ENCODE measurements at places on chromosomes 3 and 15. TPM values are rescaled to one million over a fixed set of nuclear protein-coding genes. Genes with fewer than 3 reads are reported as not detected.

DNA sequence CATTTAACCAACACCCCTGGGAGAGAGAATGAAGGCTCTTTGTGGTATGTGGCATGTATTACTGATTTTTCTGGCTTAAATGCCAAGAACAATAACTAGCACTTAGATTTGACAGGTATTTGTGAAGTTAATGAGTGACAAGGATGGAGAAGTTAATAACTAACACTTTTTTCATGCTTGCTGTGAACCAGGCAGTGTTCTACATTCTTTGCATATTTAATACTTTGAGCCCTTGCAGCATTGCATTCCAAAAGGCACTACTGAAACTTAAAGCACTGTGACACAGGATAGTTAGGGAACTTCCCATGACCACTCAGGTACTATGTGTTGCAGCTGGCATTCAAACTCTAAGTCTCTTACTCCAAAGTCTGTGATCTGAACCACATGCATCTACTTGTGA is 650.6 kb downstream of the ZPLD1 start:
- H3K4me3 ChIP-seq, result no peak overlapping the region
- no peak overlapping the region for H3K27ac ChIP-seq
- no peaks in the 10 kb centered on the region for H3K4me1 ChIP-seq
- H3K27me3 ChIP-seq, result no peaks in the 10 kb centered on the region

ZIC4 gene
- total RNA-seq, result not detected

GRCh38 chr3:54665016-54665600 is 262.8 kb downstream of the LRTM1 start:
- H3K27ac ChIP-seq, result no peak overlapping the region
- peaks cover 6% of the 10 kb centered on the region for H3K4me1 ChIP-seq
- H3K4me3 ChIP-seq, result no peak overlapping the region
- no peak for DNase-seq
- no peaks in the 10 kb centered on the region for H3K27me3 ChIP-seq

GPR156 gene
- total RNA-seq, result not detected

DNA sequence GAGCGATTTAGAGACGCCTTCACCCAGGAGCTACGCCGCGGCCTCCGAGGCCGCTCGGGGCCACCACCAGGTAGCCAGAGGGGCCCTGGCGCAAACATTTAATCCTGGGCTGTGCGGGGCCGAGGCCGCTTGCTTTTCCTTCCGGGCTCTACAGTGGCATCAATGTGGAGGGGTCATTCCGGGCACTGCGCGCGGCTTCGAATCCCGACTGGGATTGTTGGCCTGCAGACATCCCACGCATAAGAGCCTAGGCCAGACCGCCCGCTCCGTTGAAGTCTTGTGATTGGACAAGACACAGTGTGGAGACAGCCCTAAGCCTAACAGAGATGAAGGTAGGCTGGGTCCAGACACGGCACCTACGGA is 568 bp upstream of the NCBP2 start:
- no peak for DNase-seq
- peak overlapping the region; percentile 91 for H3K4me3 ChIP-seq
- peak overlapping the region; percentile 90 for H3K27ac ChIP-seq
- peaks cover 26% of the 10 kb centered on the region for H3K36me3 ChIP-seq
- H3K4me1 ChIP-seq, result peaks cover 47% of the 10 kb centered on the region
- no peaks in the 10 kb centered on the region for H3K27me3 ChIP-seq

DNA sequence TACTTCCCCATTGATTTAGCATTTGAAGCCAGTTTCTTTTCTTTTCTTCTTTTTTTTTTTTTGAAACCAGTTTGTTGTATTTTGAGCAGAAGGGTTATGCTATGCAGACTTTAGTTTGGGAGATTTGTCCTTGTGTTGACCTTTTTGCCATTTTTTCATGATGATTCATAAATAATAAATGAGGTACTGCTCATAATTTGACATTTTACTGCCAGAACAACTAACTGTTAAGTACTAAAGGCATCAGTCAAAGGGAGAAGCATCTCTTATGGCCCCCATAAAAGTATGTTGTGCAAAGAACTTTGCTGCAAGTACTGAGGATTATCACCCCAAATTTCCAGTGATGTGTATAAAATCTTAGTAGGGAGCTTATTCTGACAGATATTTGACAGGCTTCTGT is 1.7 kb upstream of the GPR87 start:
- DNase-seq, result no peak
- H3K27me3 ChIP-seq, result no peaks in the 10 kb centered on the region
- H3K4me3 ChIP-seq, result no peak overlapping the region
- no peaks in the 10 kb centered on the region for H3K4me1 ChIP-seq
- H3K36me3 ChIP-seq, result no peaks in the 10 kb centered on the region
- no peak overlapping the region for H3K27ac ChIP-seq

- no peak overlapping the region for H3K4me3 ChIP-seq
- no peaks in the 10 kb centered on the region for H3K4me1 ChIP-seq
- peaks cover 76% of the 10 kb centered on the region for H3K36me3 ChIP-seq
- H3K27ac ChIP-seq, result no peak overlapping the region
Measured at GRCh38 chr3:142180761-142181362, 31.5 kb upstream of the TFDP2 start.

ERICH6 gene
- total RNA-seq, result 0.55 TPM

DNA sequence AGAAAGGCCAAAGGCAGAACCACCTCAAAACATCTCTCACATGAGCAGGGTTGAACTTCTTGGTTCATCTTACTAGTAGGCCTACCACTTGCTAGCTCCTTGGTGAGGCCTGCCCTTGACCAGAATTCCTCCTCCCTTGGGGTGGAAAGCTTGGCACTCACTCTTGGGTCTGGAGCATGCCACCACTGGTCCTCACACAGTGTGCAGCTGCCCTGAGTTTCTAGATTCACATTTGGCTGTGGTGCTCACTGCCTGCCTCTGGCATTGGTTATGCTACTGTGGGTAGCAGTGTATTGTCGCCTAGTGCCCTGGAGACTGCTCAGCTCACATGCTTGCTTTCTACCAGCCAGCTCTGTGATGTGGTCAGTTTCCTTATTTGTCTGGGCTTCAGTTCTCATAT is 23.7 kb downstream of the OXNAD1 start:
- H3K27ac ChIP-seq, result peak overlapping the region; percentile 81
- peaks cover 72% of the 10 kb centered on the region for H3K4me1 ChIP-seq
- H3K27me3 ChIP-seq, result no peaks in the 10 kb centered on the region
- no peak overlapping the region for H3K4me3 ChIP-seq

- no peak for DNase-seq
- no peak overlapping the region for H3K4me3 ChIP-seq
- H3K27ac ChIP-seq, result no peak overlapping the region
- H3K27me3 ChIP-seq, result no peaks in the 10 kb centered on the region
- no peaks in the 10 kb centered on the region for H3K4me1 ChIP-seq
- H3K36me3 ChIP-seq, result no peaks in the 10 kb centered on the region
Measured at GRCh38 chr3:143241481-143241951, 121.9 kb downstream of the CHST2 start.

- peaks cover 12% of the 10 kb centered on the region for H3K4me1 ChIP-seq
- no peaks in the 10 kb centered on the region for H3K36me3 ChIP-seq
- peaks cover 53% of the 10 kb centered on the region for H3K27me3 ChIP-seq
- H3K27ac ChIP-seq, result no peak overlapping the region
- DNase-seq, result no peak
Measured at GRCh38 chr3:157501863-157502262, 1.4 kb downstream of the VEPH1 start.

GRCh38 chr15:91862891-91863504 is 9.5 kb downstream of the SLCO3A1 start:
- peak overlapping the region; percentile 92 for H3K27ac ChIP-seq
- H3K4me3 ChIP-seq, result no peak overlapping the region
- no peak for DNase-seq
- no peaks in the 10 kb centered on the region for H3K27me3 ChIP-seq
- H3K4me1 ChIP-seq, result peaks cover 100% of the 10 kb centered on the region

GRCh38 chr3:189673535-189673934 is 42.3 kb downstream of the TP63 start:
- no peak overlapping the region for H3K27ac ChIP-seq
- H3K36me3 ChIP-seq, result no peaks in the 10 kb centered on the region

DZIP1L gene
- total RNA-seq, result 4.7 TPM

- peaks cover 96% of the 10 kb centered on the region for H3K4me1 ChIP-seq
- no peaks in the 10 kb centered on the region for H3K36me3 ChIP-seq
- H3K27me3 ChIP-seq, result no peaks in the 10 kb centered on the region
- peak overlapping the region; percentile 96 for H3K27ac ChIP-seq
Measured at GRCh38 chr3:69082805-69083204, 1.9 kb upstream of the ARL6IP5 start.

GRCh38 chr3:56369914-56370313 is 98.4 kb downstream of the ERC2 start:
- H3K27me3 ChIP-seq, result no peaks in the 10 kb centered on the region
- H3K4me1 ChIP-seq, result no peaks in the 10 kb centered on the region
- no peak overlapping the region for H3K4me3 ChIP-seq
- H3K27ac ChIP-seq, result no peak overlapping the region

UROC1 gene
- total RNA-seq, result not detected

DNA sequence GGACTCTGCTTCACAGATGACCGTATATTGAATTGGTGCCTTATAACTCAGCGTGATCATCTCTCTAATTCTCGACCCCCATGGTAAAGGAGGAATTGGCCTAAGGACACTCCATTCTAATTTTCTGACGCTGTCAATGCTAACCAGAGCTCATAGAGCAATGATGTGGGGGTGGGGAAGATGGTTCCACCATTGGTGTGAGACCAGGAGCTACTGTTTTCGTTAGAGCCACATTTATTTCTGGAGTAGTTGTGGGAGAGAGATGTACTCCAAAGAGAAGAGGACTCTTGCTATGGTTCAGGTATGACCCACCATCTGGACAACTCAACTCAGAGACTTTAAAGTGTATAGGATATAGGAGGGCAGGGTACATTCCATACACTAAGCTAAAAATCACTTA is 16.3 kb downstream of the ZBTB38 start:
- H3K27ac ChIP-seq, result no peak overlapping the region
- no peak for DNase-seq
- peaks cover 47% of the 10 kb centered on the region for H3K36me3 ChIP-seq
- H3K27me3 ChIP-seq, result no peaks in the 10 kb centered on the region
- H3K4me3 ChIP-seq, result no peak overlapping the region
- H3K4me1 ChIP-seq, result peaks cover 31% of the 10 kb centered on the region

ATP13A5 gene
- not detected for total RNA-seq

DNA sequence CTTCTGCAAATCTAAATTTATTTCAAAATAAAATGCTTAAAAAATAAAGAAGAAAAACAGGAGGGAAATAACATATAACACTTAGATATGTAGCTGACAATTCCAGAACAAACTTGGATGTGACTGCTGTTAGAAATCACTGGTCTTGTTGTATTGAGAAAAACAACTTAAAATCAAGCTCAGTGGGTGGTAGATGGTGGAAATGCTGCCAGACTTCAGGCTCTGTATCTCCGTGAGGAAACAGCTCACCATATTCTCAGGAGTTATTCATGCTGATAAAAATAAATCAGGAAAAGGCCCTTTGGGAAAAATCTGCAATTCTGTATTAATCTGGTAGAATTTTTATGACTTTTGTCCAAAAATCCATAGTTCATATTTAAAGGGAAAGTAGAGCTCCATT is 477.6 kb downstream of the RAP2B start:
- H3K27ac ChIP-seq, result no peak overlapping the region
- H3K4me3 ChIP-seq, result peak overlapping the region; percentile 19
- H3K4me1 ChIP-seq, result no peaks in the 10 kb centered on the region
- DNase-seq, result no peak

- no peak overlapping the region for H3K27ac ChIP-seq
- H3K36me3 ChIP-seq, result no peaks in the 10 kb centered on the region
- no peak overlapping the region for H3K4me3 ChIP-seq
- H3K4me1 ChIP-seq, result peaks cover 12% of the 10 kb centered on the region
- H3K27me3 ChIP-seq, result no peaks in the 10 kb centered on the region
- no peak for DNase-seq
Measured at GRCh38 chr3:24311881-24312280, 182.8 kb downstream of the THRB start.

PATL2 gene
- 3.7 TPM for total RNA-seq

GALNT15 gene
- total RNA-seq, result 6.6 TPM

DNA sequence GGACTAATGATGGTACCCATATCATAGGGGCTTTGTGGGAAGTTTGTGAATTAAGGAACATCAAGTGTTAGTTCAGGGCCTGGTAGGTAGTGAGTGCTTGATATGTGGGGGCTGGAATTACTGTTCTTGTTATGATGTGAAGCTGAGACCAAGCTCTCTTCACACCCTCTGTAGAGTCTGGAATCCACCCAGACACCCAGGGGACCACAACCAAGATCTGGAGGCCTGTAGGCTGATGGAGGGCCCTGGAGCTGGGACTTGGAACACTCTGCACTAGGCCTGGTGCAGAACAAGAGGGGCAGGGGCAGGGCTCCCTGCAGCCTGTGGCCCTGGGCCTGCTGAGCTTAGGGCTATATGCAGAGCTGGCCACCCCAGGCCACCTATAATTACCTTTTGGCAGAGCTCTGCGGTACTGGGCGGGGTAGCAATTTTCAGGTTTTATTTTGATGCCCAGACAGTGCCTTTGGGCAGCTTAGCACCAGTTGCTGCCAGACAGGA is 13.1 kb upstream of the PRKCD start:
- H3K4me1 ChIP-seq, result peaks cover 7% of the 10 kb centered on the region
- H3K36me3 ChIP-seq, result no peaks in the 10 kb centered on the region
- no peaks in the 10 kb centered on the region for H3K27me3 ChIP-seq
- no peak overlapping the region for H3K27ac ChIP-seq
- no peak for DNase-seq

GRCh38 chr3:182715006-182715405 is 78.3 kb upstream of the ATP11B start:
- no peaks in the 10 kb centered on the region for H3K27me3 ChIP-seq
- no peak overlapping the region for H3K4me3 ChIP-seq
- H3K36me3 ChIP-seq, result no peaks in the 10 kb centered on the region
- H3K27ac ChIP-seq, result peak overlapping the region; percentile 34
- H3K4me1 ChIP-seq, result peaks cover 15% of the 10 kb centered on the region
- DNase-seq, result no peak

GRCh38 chr3:8486936-8487335 is 14.7 kb upstream of the LMCD1 start:
- H3K36me3 ChIP-seq, result no peaks in the 10 kb centered on the region
- H3K27me3 ChIP-seq, result no peaks in the 10 kb centered on the region
- no peak for DNase-seq
- peaks cover 68% of the 10 kb centered on the region for H3K4me1 ChIP-seq
- no peak overlapping the region for H3K4me3 ChIP-seq

- peaks cover 8% of the 10 kb centered on the region for H3K4me1 ChIP-seq
- no peak for DNase-seq
- H3K27me3 ChIP-seq, result no peaks in the 10 kb centered on the region
Measured at GRCh38 chr3:157572559-157573270, 69.5 kb upstream of the VEPH1 start.

- peaks cover 7% of the 10 kb centered on the region for H3K27me3 ChIP-seq
- H3K36me3 ChIP-seq, result no peaks in the 10 kb centered on the region
- no peaks in the 10 kb centered on the region for H3K4me1 ChIP-seq
- no peak for DNase-seq
- no peak overlapping the region for H3K27ac ChIP-seq
Measured at GRCh38 chr3:172904711-172905373, 154.3 kb downstream of the ECT2 start.

GRCh38 chr15:50257924-50258323 is 7.6 kb downstream of the HDC start:
- H3K27ac ChIP-seq, result no peak overlapping the region
- DNase-seq, result no peak
- H3K27me3 ChIP-seq, result peaks cover 32% of the 10 kb centered on the region

GRCh38 chr15:48865370-48866079 is 12.4 kb upstream of the EID1 start:
- DNase-seq, result no peak
- no peak overlapping the region for H3K27ac ChIP-seq
- H3K4me1 ChIP-seq, result no peaks in the 10 kb centered on the region

DNA sequence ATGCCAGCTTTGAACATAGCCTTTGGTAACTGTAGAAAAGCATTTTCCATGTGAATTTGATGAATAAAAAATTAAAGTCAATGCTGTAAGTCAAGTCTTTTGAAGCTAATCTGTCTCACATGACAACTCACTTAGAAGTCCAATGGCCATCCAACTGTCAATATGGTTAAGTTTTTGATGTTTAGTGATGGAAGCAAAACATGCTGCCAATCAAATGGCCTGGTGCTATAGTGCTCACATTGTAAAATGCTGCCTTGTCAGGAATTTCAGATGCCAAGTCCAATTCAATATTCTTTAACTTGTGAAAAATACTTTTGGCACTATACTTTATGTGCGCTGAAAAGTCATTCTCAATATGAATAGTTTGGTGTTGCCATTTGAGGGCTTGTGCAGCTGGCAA is 1361.8 kb upstream of the ALCAM start:
- H3K27ac ChIP-seq, result no peak overlapping the region
